ENCODE measurements at places on chromosomes 3 and 15. TPM values are rescaled to one million over a fixed set of nuclear protein-coding genes. Genes with fewer than 3 reads are reported as not detected.

DNA sequence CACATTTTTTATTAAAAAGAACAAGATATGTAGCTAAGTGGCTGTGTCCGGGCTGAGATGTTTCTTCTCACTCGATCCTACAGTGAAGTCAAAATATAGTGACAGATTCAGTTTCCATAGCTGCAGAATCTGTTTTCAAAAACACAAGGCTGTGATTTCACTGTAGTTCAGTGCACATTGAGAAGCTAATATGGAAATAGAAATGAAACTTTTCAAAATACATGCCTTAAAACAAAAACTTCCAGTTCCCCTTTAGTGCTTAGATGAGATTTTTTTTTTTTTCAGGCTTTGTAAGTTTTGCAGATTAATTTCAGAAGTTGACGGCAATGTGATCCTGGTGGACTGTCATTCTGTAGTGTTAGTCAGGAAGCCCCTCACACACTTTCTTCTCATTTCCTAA, 23.8 kb upstream of the TRAK1 start:
- H3K27me3 ChIP-seq = no peaks in the 10 kb centered on the region
- H3K27ac ChIP-seq = no peak overlapping the region

DNA sequence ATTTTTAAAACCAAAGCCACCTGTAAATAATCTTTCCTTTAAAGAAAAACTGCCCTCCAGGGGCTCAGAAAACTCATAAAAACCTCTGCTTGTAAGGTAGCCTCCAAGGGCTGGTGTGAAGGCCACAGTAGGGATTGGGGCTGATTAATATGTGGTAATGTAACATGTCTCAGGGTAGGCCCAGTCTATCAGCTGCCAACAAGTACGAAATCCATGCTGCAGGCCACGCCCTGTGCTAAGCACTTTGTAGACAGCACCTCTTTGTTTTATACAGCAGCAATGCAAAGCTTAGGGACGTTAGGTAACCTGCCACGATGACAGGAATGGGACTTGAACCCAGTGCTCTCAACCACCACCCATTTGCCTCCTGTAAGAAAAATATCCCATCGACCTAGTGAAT, 65.6 kb upstream of the PRICKLE2 start:
- H3K27me3 ChIP-seq = peaks cover 2% of the 10 kb centered on the region
- no peak overlapping the region for H3K4me3 ChIP-seq
- H3K27ac ChIP-seq = no peak overlapping the region
- no peaks in the 10 kb centered on the region for H3K4me1 ChIP-seq

DNA sequence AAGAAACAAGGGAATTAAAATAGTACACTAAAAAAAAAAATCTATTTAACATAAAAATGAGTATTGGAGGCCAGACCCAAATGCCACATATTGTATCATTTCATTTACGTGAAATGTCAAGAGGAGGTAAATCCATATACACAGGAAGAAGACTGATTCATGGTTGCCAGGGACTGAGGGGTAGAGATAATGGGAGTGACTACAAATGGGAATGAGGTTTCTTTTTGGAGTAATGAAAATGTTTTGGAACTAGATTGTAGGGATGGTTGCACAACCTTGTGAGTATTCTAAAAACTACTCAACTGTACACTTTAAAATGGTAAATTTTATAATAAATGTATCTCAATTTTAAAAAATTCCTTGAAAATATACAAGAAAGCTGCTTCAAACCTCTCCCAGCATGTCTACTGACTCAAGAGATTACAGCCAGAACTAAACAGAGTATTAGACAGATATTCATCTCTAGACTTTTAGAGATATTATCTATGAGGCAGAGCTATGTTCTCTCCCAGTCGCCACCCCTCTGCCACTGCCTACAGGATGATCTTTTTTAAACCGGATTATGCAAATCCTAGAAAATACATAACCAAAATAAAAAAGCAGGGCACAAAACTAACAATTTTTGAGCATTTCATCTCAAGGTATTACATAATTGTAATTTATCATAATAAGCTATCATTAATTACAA, 6.2 kb downstream of the HLTF start:
- H3K27ac ChIP-seq = no peak overlapping the region
- H3K4me3 ChIP-seq = no peak overlapping the region
- peaks cover 15% of the 10 kb centered on the region for H3K36me3 ChIP-seq
- no peak for DNase-seq
- H3K4me1 ChIP-seq = peaks cover 16% of the 10 kb centered on the region

- H3K4me3 ChIP-seq = no peak overlapping the region
- DNase-seq = no peak
- H3K4me1 ChIP-seq = peaks cover 16% of the 10 kb centered on the region
- H3K36me3 ChIP-seq = peaks cover 2% of the 10 kb centered on the region
Measured at GRCh38 chr3:149968216-149968615, 2.5 kb downstream of the PFN2 start.

The KBTBD12 gene
- not detected for total RNA-seq

- H3K27me3 ChIP-seq = peaks cover 7% of the 10 kb centered on the region
- no peaks in the 10 kb centered on the region for H3K36me3 ChIP-seq
- H3K4me3 ChIP-seq = no peak overlapping the region
- H3K4me1 ChIP-seq = no peaks in the 10 kb centered on the region
Measured at GRCh38 chr15:62821384-62822131, 221.0 kb upstream of the TPM1 start.

The FBXL2 gene
- not detected for total RNA-seq

DNA sequence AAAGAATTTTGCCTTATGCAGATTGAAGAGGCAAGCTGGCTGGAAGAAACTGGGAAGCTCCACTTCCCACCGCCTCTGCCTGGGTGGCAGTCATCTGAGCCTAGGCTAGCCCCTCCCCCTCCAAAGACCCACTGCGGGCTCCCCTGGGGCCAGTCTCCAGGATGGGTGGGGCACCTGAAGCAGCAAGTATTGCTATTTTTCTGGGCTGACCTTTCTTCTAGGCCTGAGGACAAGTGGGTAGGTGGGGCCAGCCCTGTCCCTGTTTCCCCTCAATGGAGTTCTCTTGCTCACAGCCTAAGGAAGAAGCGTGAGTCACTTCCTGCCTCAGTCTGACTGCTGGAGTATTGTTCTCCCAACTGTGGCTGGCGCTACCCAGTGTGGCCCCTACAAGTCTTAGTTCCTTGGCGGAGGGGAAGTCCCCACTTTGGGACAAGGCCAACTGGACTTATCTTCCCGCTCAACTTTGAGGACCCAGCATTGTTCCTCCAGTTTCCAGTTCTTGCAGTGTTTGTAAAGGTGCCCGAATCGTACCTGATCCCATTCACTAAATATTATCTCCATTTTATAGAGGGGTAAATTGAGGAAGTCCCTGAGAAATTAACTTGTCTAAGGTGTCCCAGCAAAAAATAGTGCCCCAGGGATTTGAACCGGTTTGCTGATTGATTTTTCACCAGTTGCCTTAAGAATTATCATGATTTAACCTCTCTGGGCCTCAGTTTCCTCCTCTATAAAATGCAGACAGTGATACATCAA, 1.4 kb downstream of the FURIN start:
- peaks cover 13% of the 10 kb centered on the region for H3K36me3 ChIP-seq
- no peaks in the 10 kb centered on the region for H3K27me3 ChIP-seq
- H3K4me3 ChIP-seq = peak overlapping the region; percentile 89
- H3K4me1 ChIP-seq = peaks cover 68% of the 10 kb centered on the region

GRCh38 chr3:90132197-90132596, 1024.8 kb downstream of the EPHA3 start:
- H3K4me3 ChIP-seq = no peak overlapping the region
- no peaks in the 10 kb centered on the region for H3K36me3 ChIP-seq
- no peak for DNase-seq

DNA sequence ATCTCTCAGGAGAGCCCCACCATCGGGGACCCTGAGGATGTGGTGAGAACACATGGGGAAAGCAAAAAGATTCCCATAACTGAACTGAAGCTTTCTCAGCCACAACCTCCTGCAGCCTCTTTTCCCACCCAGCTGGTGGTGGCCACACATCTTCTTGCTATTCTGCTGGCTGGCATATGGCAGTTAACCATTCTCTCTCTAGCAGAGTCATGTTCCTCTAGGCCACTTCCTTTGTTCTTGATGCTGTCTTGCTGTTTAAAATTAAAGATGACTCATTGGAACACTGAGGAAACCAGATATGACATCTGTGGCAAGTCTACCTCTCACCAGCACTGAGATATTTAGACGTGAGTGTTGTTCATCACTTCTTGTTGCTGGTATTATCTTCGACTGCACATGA, 180.3 kb upstream of the ROBO2 start:
- H3K27me3 ChIP-seq = no peaks in the 10 kb centered on the region
- no peaks in the 10 kb centered on the region for H3K36me3 ChIP-seq

- H3K4me3 ChIP-seq = no peak overlapping the region
- DNase-seq = no peak
- H3K27me3 ChIP-seq = no peaks in the 10 kb centered on the region
- no peak overlapping the region for H3K27ac ChIP-seq
- no peaks in the 10 kb centered on the region for H3K36me3 ChIP-seq
Measured at GRCh38 chr3:10946526-10946925, 46.0 kb upstream of the SLC6A1 start.

The RHCG gene
- not detected for total RNA-seq

DNA sequence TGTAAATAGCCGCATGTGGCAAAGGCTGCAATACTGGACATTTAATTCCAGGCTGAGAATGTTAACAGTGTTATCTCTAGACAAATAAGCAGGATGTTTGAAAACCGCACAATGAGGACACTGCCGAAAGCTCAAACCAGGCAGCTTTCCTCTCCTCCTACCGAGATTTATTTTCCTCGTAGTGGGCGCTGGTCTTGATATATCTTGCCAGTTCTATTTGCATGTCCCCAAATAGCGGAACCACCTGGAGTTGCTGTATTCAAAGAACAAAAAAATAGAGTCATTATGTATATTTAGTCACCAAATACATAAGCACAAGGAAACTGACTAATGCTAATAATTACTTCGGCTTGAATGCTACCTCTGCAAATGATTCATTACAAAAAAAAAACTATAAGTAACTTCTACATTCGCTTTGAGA, 46.5 kb downstream of the CYFIP1 start:
- no peak overlapping the region for H3K4me3 ChIP-seq
- H3K36me3 ChIP-seq = no peaks in the 10 kb centered on the region
- peaks cover 12% of the 10 kb centered on the region for H3K4me1 ChIP-seq
- H3K27me3 ChIP-seq = no peaks in the 10 kb centered on the region

GRCh38 chr15:58678683-58679082, 70.8 kb downstream of the ADAM10 start:
- H3K4me3 ChIP-seq = no peak overlapping the region
- no peaks in the 10 kb centered on the region for H3K27me3 ChIP-seq
- DNase-seq = no peak
- no peak overlapping the region for H3K27ac ChIP-seq
- H3K36me3 ChIP-seq = peaks cover 6% of the 10 kb centered on the region

DNA sequence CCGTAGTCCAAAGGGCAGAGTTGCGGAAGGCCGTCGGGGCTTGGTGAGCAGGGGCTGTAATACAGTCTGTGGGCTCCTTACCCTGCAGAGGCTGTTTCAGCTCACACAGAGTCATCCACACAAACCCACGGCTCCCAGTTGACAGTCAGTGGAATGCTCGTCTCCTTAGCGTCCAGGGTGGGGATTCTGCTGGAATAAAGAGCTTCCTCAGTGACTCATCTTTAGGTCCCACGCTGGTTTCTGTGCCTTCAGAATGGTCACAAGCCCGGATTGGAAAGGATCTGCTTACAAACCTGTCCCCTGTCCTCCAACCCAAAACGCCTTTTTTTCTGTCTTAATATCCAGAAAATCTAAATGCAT, 201.3 kb upstream of the TPM1 start:
- no peak for DNase-seq
- H3K27ac ChIP-seq = no peak overlapping the region
- H3K27me3 ChIP-seq = no peaks in the 10 kb centered on the region
- H3K36me3 ChIP-seq = no peaks in the 10 kb centered on the region
- H3K4me3 ChIP-seq = no peak overlapping the region

GRCh38 chr15:25059698-25060471, 105.1 kb downstream of the SNRPN start:
- H3K27ac ChIP-seq = no peak overlapping the region
- peaks cover 93% of the 10 kb centered on the region for H3K36me3 ChIP-seq
- no peak for DNase-seq
- H3K4me1 ChIP-seq = no peaks in the 10 kb centered on the region

- DNase-seq = no peak
- H3K27ac ChIP-seq = no peak overlapping the region
- H3K4me1 ChIP-seq = no peaks in the 10 kb centered on the region
- no peaks in the 10 kb centered on the region for H3K27me3 ChIP-seq
Measured at GRCh38 chr3:178275793-178276192, 260.4 kb upstream of the KCNMB2 start.

- peaks cover 7% of the 10 kb centered on the region for H3K4me1 ChIP-seq
- peaks cover 27% of the 10 kb centered on the region for H3K27me3 ChIP-seq
- H3K36me3 ChIP-seq = no peaks in the 10 kb centered on the region
- no peak overlapping the region for H3K27ac ChIP-seq
- no peak for DNase-seq
Measured at GRCh38 chr3:44522494-44522933, 32.5 kb upstream of the ZKSCAN7 start.

The ZNF502 gene
- 1.7 TPM for total RNA-seq

DNA sequence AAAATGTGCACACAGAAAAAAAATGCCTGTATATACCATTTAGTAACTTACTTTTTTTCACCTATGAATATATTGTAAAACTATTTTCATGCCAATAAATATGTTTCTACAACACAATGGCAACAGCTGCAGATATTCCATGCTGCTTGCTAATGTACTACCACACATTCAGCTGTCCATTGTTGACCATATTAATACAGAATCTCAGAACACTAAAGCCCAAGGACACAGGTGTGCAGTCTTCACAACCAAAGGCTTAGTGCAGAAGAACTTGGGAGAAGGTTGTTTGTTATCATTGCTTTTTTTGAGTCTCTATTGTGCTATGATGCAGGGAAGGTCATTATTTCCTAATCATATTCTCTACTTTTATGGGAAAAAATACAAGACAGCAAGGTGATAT, 79.6 kb downstream of the DIPK2A start:
- no peaks in the 10 kb centered on the region for H3K27me3 ChIP-seq
- H3K27ac ChIP-seq = no peak overlapping the region
- no peaks in the 10 kb centered on the region for H3K36me3 ChIP-seq
- no peaks in the 10 kb centered on the region for H3K4me1 ChIP-seq

DNA sequence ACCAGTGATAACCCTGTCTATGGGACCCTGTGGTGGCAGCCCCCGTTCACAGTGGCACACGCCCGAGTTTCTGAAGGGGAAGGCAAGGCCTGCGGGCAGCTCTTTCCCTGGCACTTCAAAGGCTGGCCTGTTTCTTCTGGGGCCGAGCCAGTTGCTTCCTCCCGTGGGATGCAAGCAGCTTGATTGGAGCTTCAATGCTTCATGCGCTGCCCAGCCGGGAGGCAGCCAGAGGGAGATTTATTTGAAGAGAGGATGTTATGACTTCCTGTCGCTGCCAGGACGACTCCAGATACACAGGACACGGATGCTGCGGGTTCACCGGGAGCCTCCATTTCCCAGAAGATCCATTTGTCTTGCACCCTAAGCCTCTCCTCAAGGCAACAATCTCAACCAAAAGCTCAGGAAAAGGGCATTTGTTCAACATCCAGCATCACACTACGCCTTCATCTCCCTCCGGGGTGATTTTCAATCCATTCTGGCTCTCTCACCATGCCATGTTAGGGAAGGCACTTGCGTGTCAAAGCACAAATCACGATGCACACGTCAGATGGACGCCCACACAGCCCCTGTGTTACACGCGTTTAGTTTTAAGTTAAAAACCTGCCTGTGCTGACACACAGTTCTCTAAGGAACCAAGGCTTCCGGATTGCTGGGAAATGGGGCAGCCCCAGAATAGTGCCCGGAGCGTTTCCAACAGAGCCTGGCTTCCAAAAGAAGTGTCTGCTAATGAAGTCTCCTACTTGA, 330.2 kb downstream of the OCA2 start:
- H3K4me3 ChIP-seq = no peak overlapping the region
- no peak for DNase-seq
- no peaks in the 10 kb centered on the region for H3K36me3 ChIP-seq
- H3K27me3 ChIP-seq = no peaks in the 10 kb centered on the region
- no peak overlapping the region for H3K27ac ChIP-seq

GRCh38 chr15:98127586-98127985, 167.1 kb downstream of the ARRDC4 start:
- DNase-seq = no peak
- H3K36me3 ChIP-seq = no peaks in the 10 kb centered on the region
- H3K4me3 ChIP-seq = no peak overlapping the region
- H3K4me1 ChIP-seq = no peaks in the 10 kb centered on the region
- peaks cover 3% of the 10 kb centered on the region for H3K27me3 ChIP-seq
- no peak overlapping the region for H3K27ac ChIP-seq

All from activated CD4-positive, alpha-beta T cell treated with anti-CD3 and anti-CD28 coated beads, Interleukin-2, amount 10 ng/mL, durations not matched to agents 7 days and 5 days (primary cell).